Brain pericyte (primary cell): ENCODE measurements at places on chromosomes 16 and 17.

- no peak for DNase-seq
These were observed at the start of gene FAM171A2 for GRCh38 chr17:44363613-44364159. TSS of gene FAM171A2 (minus strand) at chr17:44363853. CDS start at chr17:44363714, 139 bp downstream.

- DNase-seq: no peak
These were observed 157.2 kb upstream of the FOXF1 start for GRCh38 chr16:86353148-86353547.

GRCh38 chr16:86427433-86427851 lies 82.9 kb upstream of the FOXF1 start:
- no peak for DNase-seq

- DNase-seq: no peak
These were observed 101.9 kb upstream of the HSBP1 start for GRCh38 chr16:83705856-83706255.

GRCh38 chr17:81710514-81711308 lies 1.4 kb upstream of the SLC25A10 start:
- DNase-seq: no peak

- DNase-seq: no peak
These were observed 4.7 kb upstream of the MRPS34 start for GRCh38 chr16:1777375-1778199.
